Activated naive CD4-positive, alpha-beta T cell treated with anti-CD3 and anti-CD28 coated beads for 36 hours (primary cell): ENCODE measurements at places on chromosomes 5 and 9. TPM values are rescaled to one million over a fixed set of nuclear protein-coding genes. Genes with fewer than 3 reads are reported as not detected.

Gene DBH
- total RNA-seq, result not detected

Gene DND1
- total RNA-seq, result 1.7 TPM

GRCh38 chr9:99103901-99104458, 933 bp upstream of the TGFBR1 start:
- peak; percentile 51 for DNase-seq

DNA sequence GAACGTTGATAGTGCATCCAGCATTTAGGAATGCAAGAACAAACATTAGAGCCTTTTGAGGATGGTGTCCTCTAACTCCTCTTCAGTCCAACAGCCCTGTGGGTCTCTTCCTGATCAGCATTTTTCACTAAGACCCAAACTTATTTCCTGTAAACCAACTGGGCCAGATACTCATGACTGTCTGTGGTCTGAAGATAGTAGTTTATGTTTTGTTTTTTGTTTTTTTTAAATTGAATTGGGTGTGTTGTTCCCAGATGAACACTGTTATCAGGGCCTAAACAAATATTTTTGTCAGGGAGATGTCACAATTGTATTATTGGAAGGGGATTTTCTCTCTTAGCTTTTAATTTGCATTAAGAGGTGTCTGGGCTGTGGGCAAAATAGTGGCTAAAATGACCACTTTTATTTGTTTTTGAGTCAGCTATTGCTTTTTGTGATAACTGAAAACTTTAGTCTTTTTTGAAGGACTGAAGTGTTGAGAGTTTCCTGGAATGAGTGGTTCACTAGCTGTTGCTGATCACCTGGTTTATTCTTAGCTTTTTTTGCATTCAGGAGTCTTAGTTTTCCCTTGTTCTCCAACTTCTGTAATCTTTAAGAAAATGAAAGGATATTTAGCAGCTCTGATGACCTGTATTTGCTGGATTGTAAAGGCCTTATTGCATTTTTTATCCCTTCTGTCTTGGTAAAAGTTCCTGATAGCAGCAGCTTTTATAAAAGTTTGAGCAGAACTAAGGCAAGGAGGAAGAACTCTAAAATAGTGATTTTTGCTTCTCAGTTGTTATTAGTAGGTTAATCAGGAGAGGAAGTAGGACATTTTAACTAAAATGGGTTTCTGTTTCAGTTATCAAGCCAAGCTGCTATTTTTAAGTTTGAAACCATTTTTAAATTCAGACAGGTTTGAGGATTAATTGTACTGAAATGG, 5.5 kb downstream of the MAN2A1 start:
- peak; percentile 20 for DNase-seq

DNA sequence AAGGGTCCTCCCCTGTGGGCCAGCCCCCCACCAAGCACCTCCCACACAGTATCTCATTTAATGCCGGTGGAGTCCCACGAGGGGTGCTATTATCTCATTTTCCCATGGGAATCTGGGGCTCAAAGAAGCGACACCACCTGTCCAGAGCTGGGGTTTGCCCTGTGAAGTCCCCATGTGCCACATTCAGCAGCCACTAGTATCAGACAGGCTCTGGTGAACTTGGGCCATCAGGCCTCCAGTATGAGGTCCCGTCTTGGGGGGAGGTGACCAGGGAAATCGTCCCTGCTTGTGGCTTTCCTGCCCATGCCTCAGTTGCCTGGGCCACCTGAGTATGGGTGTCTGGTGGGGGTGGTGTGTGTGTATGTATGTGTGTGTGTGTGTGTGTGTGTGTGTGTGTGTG, 222.7 kb downstream of the PBX3 start:
- DNase-seq, result no peak

Gene MORN5
- not detected for total RNA-seq

- DNase-seq, result no peak
Observed at GRCh38 chr9:133974631-133975341, 17.3 kb downstream of the VAV2 start.

Gene SPATA31C1
- total RNA-seq, result not detected

Gene ENHO
- total RNA-seq, result 0.27 TPM

Gene DEPDC1B
- total RNA-seq, result 35.0 TPM

DNA sequence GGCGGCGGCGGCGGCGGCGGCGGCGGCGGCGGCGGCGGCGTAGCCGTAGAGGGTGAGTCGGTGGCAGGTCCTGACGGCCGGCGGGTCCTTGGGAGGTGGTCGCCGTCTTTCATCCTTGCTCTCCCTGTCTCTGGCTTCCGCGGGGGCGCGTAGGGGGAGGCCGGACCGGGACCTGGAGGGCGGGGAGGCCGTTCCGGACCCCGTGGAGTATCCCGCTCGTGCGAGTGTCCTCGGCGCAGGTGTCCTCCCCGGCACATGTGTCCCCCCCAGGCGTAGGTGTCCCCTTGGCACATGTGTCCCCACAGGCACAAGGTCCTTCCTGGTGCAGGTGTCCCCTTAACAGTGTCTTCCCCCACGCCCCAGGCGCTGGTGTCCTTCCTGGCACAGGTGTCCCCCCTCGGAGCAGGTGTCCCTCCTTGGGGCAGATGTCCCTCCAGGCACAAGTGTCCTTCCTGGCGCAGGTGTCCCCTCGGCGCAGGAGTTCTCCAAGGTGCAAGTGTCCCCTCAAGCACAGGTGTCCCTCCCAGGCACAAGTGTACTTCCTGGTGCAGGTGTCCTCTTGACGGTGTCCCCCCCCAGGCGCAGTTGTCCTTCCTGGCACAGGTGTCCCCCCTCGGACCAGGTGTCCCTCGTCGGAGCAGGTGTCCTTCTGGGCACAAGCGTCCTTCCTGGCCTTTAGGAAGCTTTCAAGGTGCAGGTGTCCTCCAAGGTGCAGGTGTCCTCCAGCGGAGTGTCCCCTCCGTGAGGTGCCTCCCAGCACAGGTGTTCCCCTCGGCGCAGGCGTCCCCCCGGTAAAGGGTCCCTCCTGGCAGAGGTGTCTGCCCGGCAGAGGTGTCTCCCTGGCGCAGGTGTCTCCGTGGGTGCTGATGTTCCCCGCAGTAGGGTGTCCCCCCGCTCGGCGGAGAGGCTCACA, 519 bp downstream of the EXOC3 start:
- peak; percentile 36 for DNase-seq

Gene LECT2
- not detected for total RNA-seq

GRCh38 chr5:72662305-72662704, 154.2 kb upstream of the TNPO1 start:
- DNase-seq, result no peak

Gene FCN1
- total RNA-seq, result not detected

DNA sequence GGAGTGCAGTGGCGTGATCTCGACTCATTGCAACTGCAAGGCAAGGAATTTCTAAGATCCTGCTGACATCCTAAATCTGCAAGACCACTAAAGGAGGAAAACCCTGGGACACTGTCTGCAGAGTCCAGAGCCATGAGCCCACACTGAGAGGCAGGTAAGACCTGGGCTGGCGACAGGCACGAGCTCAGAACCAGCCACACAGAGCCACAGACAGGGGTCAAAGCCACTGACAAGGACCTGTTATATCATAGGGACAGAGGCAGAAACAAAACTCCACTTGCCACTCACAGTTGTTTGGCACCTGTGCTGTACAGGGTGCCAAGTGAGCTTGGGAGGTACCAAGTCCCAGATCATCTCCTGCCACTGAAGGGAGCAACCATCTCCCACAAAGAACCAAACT, 34.2 kb downstream of the IPPK start:
- DNase-seq, result no peak

GRCh38 chr9:34446468-34446891, 11.9 kb downstream of the FAM219A start:
- DNase-seq, result no peak

GRCh38 chr9:113219969-113220368, 1.1 kb downstream of the FKBP15 start:
- DNase-seq, result peak; percentile 48

GRCh38 chr5:168784454-168784853, 205.3 kb upstream of the PANK3 start:
- DNase-seq, result no peak

DNA sequence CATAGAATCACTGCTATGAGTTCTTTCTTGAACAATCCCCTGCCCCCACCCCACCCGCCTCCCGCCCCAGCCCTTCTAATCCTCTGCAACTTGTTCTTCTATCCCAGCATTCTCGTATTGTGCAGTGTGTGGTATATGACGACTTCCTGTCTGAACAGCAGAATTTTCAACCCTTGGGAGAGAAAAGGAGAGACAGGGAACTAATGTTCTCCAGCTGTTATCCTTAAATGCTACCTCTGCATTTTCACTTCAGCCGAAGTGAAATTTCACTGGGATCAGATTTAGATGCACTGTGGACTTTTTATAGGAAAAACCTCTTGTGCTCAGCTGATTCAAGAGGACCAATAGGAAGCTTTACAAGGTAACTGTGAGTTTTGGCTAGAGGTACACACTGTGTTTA, 2.2 kb downstream of the FBXL7 start:
- DNase-seq, result no peak

GRCh38 chr5:32092938-32093812, 80.9 kb downstream of the GOLPH3 start:
- peak; percentile 87 for DNase-seq

Gene OGN
- total RNA-seq, result not detected

Gene RANBP3L
- total RNA-seq, result not detected

DNA sequence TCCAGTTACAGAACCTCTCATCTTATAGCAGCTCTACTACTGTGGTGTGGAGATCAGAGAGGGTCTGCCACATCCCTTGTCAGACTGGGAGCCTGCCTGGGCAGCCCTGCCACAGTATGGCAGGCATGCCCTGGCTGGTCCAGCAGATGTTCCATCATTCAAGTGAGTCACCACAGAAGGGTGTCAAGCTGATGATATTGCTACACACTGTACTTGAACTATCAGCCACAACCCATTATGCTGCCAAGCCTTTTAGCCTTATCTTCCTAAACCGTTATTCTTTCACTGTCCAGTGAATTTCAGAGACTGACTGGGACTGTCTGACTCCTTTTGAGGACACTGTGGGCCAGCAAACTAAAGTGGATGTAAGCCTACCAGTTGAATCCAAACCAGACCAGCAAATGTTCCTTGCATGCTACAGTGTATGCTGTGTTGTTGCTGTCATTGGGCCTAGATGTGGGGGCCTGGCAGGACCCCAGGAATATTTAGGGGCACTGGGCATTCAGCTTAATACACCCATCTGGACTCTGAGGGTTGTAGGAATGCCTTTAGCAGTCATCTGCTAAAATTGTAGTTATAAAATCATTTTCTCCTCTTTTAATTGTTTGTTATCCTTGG, 202.6 kb downstream of the NR3C1 start:
- no peak for DNase-seq

GRCh38 chr5:112996830-112997374, 20.3 kb downstream of the DCP2 start:
- DNase-seq, result no peak

- no peak for DNase-seq
Observed at GRCh38 chr5:89342106-89342876, 459.3 kb upstream of the MEF2C start.

DNA sequence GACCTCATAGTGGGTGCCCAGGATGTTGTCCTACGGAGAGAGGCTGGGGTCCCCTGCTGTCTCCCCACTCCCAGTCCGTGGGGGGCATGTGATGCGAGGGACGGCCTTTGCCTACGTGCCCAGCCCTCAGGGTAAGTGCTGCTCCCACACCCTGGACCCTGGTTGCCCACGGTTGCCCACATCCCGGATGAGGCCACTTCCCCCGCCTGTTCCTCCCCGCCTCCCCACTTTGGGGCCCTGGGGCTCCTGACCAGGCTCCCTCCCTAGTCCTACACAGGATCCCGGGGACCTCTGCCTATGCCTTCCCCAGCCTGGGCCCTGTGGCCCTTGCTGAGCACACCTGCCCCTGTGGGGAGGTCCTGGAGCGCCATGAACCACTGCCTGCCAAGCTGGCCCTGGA, 1.5 kb downstream of the SLC34A1 start:
- no peak for DNase-seq

- no peak for DNase-seq
Observed at GRCh38 chr5:77003246-77003645, 27.0 kb upstream of the AGGF1 start.

- no peak for DNase-seq
Observed at GRCh38 chr9:18976221-18976708, 56.7 kb downstream of the SAXO1 start.

DNA sequence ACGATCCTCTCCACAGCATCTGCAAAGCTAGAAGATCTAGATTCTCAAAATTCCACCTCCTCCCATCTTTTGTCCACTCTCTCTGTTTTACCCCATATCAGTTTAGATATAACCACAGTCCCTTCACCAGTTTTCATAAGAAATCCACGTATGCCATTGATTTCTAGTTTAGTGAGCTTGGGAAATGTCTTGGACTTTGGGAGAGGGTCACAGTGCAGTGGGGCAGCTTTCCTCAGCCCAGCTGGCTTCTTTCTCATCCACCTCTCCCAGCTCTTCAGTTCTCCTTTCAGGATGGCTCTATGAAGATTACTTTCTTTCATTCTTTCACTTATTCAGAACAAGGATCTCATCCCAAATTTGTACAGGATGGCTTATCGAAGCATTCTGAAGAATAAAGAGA, 203.9 kb upstream of the ADCY2 start:
- DNase-seq, result no peak

DNA sequence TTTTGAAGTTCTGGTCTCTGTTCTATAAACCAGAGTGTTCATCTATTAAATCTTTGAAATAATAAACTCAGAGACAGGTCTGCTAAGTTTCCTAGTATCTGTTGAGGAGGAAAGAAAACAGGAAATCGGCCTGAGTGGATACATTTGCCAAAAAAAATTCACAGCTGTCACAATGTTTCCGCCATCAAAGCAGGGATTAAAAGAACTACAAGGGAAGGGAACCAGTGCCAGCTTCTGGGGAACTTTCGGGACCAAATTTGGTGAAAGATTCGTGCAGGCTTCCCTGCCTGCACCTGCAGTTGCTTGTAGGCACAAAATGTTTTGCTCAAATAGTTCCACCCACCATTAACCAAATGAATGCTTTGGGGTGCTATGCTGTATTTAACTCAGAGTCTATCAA, 267.5 kb downstream of the MSX2 start:
- DNase-seq, result no peak

GRCh38 chr5:31767335-31768031, 128.6 kb downstream of the PDZD2 start:
- DNase-seq, result no peak

DNA sequence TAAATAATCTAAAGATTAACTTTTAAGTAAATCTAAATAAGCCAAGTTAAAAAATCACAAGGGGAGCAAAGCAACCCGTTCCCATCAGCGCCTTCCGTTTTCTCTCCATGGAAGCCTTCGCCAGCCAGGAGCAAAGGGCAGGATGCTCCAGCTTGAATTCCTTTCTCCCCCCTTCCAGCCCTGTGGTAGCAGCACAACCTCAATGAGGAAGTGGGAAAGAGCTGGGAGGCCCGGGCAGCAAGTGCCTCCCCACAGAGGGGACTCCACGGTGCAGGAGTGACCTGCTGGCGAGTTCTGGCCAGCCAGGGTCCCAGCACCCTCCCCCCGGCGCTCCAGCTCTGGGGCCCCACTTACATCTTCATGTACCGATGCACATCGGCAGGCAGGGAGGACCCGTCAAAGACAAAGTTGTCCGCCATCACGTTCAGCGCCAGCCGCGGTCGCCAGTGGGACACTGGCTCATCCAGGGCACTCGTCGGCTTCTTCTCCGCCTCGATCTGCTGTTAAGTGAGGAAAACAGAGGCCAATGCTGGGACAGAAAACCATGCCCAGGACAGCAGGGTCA, 6.3 kb downstream of the CLPTM1L start:
- DNase-seq, result no peak

GRCh38 chr5:173547579-173547978, 68.9 kb downstream of the BOD1 start:
- no peak for DNase-seq

- DNase-seq, result no peak
Observed at GRCh38 chr5:76479973-76480667, 77.0 kb downstream of the IQGAP2 start.
